Nephron progenitor cell (in vitro differentiated cells): ENCODE measurements at places on chromosomes 13 and 19.

GRCh38 chr19:13082192-13083007 is 20.3 kb downstream of the LYL1 start:
- peak; percentile 61 for DNase-seq

DNA sequence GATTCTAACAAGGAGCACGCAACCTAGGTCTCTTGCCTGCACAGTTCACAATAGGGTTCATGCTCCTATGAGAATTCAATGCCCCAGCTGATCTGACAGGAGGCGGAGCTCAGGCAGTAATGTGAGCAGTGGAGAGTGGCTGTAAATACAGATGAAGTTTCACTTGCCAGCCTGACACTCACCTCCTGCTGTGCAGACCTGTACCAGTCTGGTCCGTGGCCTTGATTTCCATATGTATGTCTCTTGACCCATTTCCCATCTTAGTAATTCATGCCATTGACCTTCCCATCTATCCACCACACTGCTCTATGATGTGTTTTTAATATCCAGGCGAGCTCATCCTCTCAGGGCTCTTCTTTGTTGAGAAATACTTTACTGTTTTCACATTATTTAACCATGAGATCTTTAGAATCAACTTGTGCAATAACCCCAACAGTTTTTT is 95.2 kb downstream of the LRCH1 start:
- DNase-seq, result peak; percentile 46

DNA sequence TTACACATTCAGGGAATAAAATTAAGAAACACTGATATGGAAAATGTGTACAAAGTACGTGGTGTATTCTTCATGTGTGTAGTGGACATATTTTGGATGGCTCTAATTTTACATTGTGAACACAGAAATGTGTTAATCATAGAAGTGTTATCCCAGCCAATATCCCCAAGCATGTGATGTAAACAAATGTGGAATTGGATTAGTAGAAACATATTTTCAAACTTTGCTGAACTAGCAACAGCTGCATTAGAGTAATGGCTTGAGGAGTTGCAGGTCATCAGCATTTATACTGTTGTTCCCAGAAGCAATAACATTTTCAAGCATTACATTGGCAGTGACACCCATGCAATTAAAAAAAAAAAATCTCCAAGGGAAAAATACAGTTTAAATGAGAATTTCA is 600.6 kb downstream of the SLITRK1 start:
- DNase-seq, result no peak

GRCh38 chr19:46133101-46133627 is 8.7 kb upstream of the IGFL3 start:
- peak; percentile 30 for DNase-seq

DNA sequence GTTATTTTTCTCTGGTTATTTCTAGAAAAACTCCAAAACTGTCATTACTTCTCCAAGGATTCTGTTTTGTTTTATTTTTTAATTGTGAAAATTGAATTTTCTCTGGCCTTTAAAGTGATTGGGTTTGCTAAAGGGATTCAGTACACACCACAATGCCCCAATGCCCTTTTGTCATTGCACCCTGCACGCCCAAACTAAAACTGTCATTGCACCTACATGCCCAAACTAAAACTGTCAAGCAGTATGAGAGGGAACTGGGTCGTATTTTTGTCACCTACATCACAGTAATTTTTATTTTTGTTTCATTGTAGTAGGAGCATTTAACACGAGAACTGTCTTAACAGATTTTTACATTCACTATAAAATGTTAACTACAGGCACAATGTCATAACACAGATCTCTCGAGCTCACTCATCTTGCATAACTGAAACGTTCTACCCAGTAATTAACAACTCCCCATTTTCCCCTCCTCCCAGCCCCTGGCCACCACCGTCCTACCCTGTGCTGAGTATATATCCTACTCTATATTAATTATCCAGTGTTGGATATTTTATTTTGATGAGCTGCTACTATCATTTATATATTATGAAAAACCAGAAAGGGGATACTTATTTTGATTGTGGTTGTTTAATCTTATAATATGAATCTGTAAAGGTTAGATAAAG is 7.2 kb downstream of the NALCN start:
- no peak for DNase-seq

DNA sequence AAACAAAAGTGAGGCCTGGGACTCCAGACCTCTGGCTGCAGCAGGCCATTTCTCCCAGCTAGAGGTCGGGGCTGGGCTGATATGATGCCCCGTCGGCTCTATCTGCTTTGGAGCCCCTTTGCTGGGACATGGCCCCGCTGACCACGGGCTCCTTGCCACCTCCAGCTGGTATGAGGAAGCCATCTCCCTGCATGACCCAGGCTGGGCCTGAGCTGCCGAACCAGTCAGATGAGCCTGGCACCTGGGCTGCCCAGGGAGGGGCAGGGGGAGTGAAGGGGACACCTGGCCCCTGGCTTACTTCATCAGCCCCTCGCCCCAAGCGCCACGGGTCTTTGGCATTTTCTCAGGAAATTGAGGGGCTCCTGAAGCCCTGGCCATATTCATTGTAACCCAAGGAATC is 7.8 kb downstream of the ZSWIM4 start:
- DNase-seq, result no peak

- DNase-seq, result peak; percentile 95
These were observed 31.9 kb upstream of the FEM1A start for GRCh38 chr19:4759388-4760284.
